ENCODE measurements at places on chromosomes 12 and 14.

DNA sequence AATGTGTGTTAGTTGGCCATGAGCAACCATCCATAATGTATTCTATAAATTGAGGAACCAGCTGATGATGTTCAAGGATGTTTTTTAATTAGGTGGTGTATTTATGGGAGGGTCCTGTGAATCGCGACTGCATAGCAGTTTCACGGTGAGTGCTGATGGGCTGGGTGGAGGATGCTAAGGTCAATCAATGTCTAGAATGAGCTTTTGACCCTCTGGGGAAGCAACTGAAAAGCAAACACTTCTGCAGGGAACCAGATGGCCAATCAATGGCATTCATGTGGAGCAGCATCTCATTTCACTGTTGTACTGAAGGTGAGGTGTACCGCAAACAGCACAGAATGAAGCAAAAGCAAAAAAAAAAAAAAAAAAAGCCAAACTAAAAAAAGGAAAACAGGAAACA is 676.1 kb upstream of the TMEM132C start:
- no peak for DNase-seq

DNA sequence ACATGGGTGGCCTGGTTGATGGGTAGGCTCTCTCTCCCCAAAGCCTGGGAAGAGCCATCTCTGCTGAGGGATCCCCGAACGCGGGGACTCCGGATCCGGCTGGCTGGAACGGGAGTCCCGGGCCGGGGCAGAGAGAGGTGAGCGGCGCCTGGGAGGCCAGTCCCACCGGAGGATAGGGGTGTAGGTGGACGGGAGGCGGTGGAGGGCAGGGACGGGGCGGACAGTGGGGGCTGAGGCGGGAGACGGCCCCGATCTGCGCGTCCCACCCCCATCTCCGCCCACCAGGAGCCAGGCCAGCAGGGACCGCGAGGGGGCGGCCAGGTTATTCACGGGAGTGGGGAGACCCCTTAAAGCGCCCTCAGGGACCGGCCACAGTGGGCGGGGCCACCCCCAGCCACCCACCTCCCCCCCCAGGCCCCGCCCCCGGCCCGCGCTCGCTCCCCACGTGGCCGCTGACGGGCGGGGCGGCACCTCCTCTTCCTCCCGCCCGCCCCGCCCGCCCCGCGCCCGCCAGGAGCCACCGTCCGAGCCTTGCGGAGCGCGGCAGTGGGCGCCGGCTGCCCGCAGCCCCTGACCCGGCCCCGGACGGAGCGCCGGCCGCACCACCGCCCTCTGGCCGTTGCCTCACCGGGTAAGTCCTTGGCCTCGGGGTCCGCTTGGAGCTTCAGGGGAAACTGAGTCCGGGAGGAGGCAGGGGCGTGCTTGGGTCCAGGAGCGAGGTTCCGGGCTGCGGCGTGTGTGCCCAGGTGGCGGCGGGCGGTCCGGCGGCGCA is at the start of gene INF2:
Gene INF2, plus strand, starts transcription at position 510 of the 772 bp plus-strand sequence. CDS start 11,748 bp downstream, outside the sequence.
- DNase-seq: no peak

DNA sequence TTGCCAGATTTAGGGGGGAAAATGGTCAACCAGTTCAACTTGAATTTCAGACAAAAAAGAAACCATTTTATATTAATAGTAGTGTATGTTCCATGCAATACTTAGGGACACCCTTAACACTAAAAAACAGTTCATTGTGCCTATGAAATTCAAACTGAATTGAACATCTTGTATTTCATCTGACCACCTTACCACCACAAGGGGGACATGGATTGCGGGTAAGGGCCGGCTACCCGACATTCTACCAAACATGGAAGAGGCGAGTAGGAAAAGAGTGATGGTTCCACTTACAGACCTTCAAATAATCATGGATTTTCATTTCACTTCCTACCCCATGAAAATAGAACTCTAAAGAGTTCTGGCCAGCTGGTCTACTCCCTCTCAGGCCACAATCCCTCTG is 10.3 kb upstream of the STK38L start:
- DNase-seq: no peak

DNA sequence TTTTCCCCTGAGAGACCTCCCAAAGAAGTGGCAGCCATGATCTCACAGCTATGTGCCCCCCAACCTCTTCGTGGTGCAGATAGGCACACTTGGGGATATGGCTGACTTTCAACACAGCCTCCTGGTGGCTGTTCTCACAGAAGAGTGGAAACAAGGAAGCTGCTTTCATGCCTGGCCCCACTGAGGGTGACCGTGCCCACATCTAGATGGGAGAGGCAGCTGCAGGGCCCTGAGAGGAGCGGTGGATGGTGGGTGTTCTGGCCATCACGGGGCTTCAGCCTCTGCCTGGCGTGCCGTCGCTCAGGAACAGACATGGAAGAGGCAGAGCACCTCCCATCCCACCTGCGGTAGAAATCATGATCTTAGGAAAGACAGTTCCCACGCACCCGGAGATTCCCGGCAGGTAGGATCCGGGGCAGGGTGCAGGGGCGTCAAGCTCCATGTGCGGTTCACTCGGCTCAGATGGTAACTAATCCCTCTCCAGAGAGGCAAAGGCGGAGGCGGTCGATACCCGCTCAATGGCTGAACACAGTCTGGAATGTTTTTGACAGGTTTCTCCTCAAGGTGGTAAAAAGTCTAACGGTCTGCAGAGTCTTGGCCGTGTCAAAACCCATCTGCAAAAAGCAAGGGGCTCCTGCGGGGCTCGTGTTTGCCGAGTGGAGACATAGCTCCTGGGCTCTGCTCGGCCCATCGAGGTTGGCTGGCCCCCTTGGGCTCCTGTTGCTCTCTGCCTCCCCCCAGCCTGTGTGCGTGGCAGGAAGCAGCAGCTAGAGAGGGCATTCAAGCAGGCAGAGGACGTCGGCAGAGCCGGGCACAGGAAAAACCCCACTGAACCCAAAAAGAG is 225.2 kb upstream of the RTL1 start:
- DNase-seq: no peak

DNA sequence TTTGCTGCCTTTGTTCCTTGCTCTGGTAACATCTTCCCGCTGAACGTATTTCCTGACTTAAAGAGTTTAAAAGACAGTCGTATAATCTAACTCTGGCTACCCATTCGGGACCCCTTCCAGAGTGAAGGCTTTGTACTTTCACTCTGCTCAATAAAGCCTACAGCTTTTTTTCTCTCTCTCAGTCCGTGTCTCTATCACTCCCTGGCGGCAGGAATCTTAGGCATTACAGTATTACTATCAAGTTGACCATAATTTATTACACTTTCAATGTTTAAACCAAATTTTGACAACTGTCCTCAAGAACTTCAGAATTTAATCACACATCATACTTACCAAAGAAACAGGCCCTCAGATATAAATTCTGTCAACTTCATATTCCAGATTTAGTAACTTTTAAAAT is 967.9 kb downstream of the FSCB start:
- DNase-seq: no peak

GRCh38 chr12:120229487-120230325 is 28.8 kb upstream of the RPLP0 start:
- no peak for DNase-seq

DNA sequence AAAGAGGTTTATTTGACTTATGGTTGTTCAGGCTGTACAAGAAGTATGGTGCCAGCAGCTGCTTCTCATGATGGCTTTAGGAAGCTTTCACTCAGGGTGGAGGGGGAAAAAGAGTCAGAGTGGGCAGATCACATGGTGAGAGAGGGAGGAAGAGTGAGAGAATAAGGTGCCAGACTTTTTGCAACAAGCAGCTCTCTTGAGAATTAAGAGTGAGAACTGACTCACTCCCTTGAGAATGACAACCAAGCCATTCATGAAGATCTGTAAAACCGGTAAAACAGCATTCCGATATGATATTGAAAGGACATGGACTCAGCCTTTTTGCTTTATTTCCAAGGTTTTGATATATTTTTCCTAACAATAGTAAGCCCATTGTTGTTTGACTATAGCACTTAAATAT is 501.2 kb downstream of the GALC start:
- DNase-seq: no peak

- DNase-seq: no peak
These were observed 86.1 kb downstream of the SLC24A4 start for GRCh38 chr14:92409043-92409442.

- DNase-seq: no peak
These were observed 50.0 kb upstream of the STON2 start for GRCh38 chr14:81450100-81450531.

GRCh38 chr14:85054178-85054577 is 475.8 kb upstream of the FLRT2 start:
- DNase-seq: no peak

DNA sequence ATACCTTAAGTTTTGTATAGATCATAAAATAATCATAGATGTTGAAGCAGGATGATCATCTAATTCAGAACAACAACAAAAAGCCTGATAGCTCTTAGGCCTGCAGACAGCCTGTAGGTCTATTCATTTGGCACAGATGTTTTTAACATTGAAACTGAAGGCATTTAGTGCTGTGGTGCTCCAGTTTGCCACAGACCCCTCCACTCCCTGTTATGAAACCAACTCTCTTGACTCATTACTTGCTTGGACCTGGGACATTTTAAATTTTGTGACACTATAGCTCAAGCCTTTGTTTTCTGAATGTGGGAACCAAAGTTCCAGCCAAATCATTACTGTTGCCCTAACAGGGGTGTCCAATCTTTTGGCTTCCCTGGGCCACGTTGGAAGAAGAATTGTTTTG is 9.1 kb downstream of the PRKCH start:
- DNase-seq: no peak

DNA sequence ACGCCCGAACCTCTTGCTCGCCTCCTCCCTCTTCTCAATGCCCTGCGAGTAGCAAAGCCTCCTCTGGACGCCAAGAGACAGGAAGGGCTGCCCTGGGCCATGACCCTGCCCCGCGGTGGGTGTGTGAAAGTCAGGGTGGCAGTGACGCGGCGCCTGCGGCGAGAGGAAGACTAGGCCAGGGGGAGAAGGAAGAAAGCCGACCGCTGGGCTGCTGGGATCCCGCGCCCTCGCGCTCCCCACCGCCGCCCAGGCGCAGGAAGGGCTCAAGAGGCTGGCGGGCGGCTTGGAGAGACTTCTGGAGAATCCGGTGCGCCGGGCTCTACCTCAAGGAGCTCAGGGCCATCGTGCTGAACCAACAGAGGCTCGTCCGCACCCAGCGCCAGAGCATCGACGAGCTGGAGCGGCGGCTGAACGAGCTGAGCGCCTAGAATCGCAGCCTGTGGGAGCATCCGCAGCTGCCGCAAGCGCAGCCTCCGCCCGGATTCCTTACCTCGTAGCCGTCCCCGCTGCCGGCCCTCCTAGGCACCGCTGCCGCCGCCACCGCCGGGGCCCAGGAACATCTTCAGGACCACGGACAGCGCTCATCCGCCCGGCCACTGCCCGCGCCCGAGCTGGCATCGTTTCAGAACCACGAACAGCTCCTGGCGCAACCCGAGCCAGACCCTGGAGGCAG is 105.0 kb upstream of the PRB2 start:
- peak; percentile 62 for DNase-seq

DNA sequence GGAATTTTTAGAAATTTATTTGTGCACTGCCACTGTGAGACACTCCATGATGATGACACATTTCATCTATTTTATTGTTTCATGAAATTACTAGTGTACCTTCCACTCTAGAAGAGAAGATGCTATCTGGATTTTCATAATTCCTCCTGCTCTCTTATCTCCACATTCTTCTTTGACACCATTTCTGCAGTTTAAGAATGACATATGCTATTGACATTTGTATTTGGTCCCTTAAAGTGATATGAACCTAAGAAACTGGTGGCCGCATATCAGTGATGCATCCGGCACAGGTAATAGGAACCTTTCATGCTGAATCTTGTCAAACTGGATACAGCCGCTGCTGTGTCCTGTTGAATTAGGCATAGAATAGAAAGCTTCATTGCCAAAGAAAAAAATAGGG is 696.3 kb downstream of the TMEM121 start:
- no peak for DNase-seq

- DNase-seq: no peak
These were observed 101.2 kb upstream of the LRFN5 start for GRCh38 chr14:41505491-41505890.

- no peak for DNase-seq
These were observed 135.4 kb downstream of the UNC79 start for GRCh38 chr14:93566065-93566693.

GRCh38 chr12:15299947-15300346 is 22.4 kb upstream of the PTPRO start:
- DNase-seq: no peak
